ENCODE measurements at places on chromosomes 7 and 10. TPM values are rescaled to one million over a fixed set of nuclear protein-coding genes. Genes with fewer than 3 reads are reported as not detected.

DNA sequence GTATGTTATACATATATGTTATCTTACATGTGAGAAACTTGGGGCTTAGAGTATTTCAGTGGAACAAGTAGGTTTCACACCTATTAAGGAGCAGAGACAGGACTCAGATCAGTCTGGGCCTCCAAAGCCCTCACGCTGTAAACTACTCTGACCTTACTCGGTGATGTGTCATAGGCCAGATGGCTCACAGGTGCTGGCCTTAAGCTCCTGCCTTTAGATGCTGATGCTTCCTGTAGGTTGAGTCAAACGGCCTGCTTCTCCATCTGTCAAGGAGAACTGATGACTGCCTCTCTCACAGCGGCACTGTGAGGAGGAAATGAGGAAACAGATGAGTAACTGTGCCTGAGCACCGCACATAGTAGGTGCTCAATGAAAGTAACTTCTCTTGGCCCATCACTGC lies 312.6 kb upstream of the COBL start:
- no peak for DNase-seq

- DNase-seq = no peak
Observed at GRCh38 chr7:132970257-132970656, 111.6 kb downstream of the CHCHD3 start.

Gene ACSL5
- total RNA-seq = 23.0 TPM

Gene ANKRD61
- total RNA-seq = 0.68 TPM

DNA sequence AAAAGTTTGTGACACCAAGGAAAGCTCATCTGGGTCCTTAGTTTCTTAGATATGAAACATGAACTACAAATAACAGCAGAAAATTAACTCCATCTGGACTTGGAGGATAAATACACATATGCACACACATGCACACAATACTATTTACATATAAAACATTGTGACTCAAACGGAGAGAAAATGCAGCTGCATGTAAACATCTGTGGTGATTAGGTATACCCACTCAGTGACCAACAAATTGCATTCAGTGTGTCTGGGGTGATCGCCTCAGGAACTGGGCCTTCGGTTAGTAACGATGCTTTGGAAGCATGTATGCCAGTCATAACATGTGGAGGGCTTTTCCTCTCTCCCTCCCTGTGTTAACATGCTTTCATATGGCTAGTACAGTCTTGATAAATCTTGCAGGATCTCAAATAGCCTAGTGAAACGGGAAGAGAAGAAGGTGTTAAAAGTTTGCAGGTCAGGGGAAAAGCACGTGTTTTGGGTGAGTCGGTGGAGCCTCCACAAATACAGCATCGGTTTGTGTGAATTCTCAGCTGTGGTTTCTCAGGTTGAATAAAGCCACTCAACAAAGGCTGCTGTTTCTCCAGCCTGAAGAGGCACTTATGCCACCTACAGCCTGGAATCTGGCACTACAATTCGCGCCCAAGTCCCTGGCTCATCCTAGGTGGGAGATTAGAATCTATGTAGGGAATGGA lies 8.7 kb upstream of the GLRX3 start:
- DNase-seq = peak; percentile 69

DNA sequence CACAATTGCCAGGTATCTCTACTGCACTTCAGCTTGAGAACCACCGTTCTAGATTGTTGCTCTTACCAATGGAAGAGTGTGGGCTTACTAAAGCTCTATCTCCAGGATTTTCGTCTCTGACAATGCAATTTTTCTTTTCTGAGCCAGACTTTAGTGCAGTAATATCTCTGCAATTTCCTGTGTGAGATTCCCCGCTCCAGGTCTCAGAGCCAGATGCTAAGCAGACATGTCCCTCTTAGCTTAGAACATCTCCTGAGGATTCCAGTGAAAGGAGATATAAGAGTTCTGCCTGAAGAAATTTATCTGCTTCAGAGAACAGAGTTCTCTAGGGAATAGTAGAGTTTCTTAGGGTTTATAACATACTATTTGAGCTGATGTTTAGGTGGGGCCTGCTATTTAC lies 82.0 kb downstream of the SND1 start:
- no peak for DNase-seq

Gene PTPRN2
- 0.35 TPM for total RNA-seq

DNA sequence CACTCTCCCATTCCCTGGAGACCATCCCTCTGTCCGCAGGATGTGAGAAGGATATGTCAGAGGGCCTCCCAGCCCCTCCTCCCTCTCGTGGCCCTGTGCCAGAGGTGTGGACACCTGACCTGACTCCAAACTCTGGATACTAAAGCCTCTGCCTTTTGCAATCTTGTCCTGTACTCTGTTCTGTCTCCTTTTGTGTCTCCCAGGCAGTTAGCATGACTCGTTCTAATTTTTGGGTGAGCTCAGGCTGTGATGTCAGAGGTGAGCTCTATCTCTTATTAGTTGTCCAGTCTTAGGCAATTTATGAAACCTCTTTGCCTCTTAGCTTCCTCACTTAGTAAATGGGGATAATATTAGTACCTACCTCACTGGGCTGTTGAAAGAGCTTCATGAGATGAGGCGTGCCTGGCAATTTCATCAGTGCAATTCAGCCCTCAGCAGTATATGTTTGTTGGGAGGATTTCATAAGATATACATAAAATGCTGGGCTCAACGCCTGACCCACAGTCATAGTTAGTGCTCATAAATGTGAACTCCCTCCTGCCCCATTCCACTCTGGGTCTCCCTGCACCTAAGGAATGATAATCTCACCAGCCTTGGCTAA lies 10.9 kb downstream of the MARVELD1 start:
- no peak for DNase-seq

Gene POLR2J2
- total RNA-seq = 16.2 TPM

Gene LHFPL3
- not detected for total RNA-seq

DNA sequence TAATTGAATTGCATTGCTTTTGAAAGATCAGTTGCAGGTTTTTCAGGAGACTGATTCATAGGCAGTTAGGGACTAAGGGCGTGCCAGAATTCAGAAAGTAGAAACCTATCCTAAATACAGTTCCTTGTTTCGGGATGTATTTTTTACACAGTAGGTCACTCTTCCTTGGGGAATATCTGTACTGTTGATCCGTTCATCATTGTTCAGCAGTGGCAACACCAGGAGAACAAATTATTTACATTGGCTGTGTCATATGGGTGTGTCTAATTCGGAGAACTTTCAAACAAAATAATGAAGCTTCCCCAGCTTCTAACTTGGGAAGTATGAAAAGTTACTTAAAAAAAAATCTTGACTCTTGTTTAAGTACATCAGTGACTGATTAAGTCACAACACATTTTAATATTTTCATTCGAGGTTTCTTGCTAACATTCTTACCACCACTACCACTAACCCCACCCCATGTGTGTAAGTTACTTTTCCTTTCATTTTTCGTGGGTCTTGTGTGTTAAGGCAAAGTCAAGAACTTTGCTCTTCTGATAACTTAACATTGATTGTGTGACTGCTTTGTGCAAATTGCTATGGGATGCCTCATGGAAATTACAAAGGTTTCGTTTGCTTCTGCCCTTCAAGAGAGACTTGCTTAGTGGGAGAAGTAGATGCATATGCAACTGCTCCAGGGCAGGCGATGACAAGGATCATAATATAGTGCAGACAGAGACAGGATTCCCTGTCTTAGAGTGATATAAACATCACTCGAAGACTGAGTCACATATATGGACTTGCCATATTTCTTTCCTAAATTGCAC lies 43.8 kb upstream of the RPA3 start:
- DNase-seq = peak; percentile 26

DNA sequence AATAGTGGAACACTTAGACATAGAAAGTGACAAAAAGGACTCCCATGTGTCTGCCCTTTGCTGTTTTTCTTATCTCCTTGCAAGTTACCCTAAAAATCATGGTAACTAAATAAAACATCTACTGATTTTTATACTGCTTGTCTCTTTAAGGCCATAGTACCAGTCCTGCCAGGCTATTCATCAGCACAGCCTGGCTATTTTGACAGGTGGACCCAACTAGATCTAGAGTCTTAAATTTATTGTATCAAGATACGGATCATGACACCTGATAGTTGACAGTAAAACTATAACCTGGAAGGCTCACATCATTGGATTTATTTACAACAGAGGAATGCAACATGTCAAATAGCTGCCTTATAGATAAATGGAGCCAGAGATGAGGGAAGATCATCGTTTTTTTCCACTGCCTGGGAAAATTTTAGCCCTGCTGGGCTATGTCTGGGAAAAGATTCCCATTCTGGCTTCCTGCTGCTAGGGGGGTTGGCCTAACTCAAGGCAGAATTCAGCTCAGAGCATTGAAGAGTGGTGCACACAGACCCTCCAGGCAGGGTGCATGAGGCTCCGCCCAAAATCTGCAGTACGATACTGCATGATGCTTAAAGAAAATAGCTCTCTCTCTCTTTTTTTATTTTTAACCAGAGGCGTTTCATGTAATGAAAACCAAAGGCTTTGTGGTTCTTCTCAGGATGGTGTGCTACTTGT lies 292.0 kb upstream of the FZD8 start:
- DNase-seq = no peak

DNA sequence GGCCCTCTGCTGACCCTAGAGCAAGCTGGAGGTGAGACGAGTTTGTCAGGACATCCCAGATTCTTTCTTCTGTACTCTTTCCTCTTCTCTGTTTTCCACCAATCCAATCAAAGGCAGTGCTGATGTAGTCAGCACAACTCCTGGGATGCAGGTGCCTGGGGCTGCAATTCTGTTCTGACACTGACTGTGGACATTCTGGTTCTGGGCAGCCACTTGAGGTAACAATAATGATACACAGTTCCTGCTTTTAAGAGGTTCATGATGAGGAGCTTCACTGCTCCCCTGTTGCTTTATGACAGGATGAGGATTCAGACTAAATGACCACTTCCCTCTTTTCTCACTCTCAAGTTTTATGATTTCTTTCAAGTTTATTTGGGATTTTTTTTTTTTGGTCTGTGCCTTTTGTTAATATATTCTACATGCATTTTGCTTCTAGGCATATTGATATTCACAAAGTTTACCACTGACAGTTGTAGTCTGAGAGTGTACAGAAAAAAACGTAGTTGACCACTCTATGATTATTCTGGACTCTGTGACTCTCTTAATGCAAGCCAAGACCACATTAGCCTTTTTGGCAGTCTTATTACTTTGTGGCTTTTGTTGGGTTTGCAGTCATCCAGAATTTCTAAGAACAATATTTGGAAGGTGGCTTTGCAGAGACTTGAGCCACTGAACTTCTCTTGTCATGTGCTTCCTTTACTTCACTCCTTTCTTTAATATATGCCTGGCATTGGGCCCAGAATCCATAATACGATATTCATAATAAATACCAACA lies 247.6 kb downstream of the AUTS2 start:
- peak; percentile 47 for DNase-seq

Measured in OCI-LY7 (cell line).